ENCODE measurements at places on chromosomes 2 and 18. TPM values are rescaled to one million over a fixed set of nuclear protein-coding genes. Genes with fewer than 3 reads are reported as not detected.

DNA sequence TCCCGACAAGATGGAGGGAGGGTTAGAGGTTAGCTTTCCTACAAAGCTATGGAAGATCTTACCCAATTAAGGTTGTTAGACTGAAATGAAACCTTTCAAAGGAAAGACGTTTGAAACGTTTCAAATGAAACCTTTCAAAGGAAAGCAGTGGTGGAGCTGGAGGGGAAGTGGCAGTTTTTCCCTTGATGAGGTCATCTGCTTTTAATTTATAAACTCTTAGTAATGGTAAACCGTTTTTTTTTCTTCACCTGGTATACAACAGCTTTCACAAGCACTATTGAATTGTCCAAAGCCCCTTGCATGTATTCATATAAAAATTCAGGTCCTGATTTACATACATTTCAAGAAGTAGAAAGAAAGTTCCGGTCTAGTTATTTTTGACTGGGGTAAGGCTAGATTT is 7.4 kb downstream of the PMAIP1 start:
- DNase-seq: no peak

DNA sequence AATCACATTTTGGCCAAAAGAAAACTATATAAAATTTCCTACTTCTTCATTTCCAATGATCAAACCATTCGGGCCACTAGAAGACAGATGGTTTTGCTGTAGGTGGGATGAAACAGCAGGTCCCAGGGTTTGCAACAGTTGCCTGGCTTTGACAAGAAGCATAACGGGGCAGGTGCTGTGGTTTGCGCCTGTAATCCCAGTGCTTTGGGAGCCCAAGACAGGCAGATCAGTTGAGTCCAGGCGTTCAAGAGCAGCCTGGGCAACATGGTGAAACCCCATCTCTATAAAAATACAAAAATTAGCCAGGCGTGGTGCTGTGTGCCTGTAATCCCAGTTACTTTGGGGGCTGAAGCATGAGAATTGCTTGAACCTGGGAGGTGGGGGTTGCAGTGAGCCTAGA is 81.4 kb upstream of the XPO1 start:
- DNase-seq: no peak

DNA sequence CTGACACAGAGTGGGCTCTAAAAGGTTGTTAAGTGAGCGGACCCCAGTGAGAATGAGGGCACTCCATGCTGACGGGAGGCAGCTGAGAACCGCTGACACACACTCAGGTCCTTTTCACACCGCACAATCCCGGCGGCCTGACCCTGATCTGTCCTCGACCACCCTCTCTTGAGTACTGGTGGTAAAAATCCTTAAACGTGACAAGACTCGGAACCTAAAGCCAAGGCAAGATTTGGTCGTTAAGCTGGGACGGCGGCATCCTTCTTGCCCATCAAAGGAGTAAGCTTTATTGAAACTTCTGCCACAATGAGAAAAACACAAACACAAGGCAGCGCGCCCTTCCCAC is 569 bp downstream of the TMX3 start:
- no peak for DNase-seq

GRCh38 chr2:238586931-238587775 is 160.4 kb downstream of the ASB1 start:
- no peak for DNase-seq

GRCh38 chr2:216897561-216898203 is 37.8 kb upstream of the TNP1 start:
- DNase-seq: no peak

- DNase-seq: no peak
Measured at GRCh38 chr18:33210575-33211189, 229.8 kb downstream of the CCDC178 start.

Gene DYNAP
- not detected for polyA plus RNA-seq

- DNase-seq: peak; percentile 30
Measured at GRCh38 chr2:37688771-37689468, 17.5 kb upstream of the CDC42EP3 start.

- no peak for DNase-seq
Measured at GRCh38 chr2:235734168-235734567, 240.3 kb downstream of the AGAP1 start.

DNA sequence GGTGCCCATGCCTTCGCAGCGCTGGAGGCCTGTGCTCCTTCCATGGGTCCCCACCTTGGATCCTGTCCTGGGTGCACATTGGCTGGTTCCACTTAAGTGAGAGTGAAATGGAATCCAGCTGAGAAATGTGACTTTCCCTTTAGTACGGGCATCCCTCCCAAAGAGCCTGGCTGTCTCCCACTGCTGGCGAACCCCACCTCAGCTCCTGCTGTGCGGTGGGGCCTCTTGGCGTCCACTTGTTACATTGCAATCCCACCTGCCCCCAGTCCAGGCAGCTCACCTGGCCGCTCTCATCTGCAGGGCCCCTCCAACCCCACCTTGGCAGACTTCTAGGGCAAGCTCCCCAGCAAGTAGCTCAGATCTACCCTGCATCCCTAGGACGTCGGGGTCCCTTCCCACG is 35.5 kb upstream of the GNAL start:
- DNase-seq: no peak

Gene DAW1
- 0.47 TPM for polyA plus RNA-seq

GRCh38 chr2:29056452-29056851 is 17.9 kb downstream of the PCARE start:
- no peak for DNase-seq

Gene HOXD4
- polyA plus RNA-seq: 0.10 TPM

DNA sequence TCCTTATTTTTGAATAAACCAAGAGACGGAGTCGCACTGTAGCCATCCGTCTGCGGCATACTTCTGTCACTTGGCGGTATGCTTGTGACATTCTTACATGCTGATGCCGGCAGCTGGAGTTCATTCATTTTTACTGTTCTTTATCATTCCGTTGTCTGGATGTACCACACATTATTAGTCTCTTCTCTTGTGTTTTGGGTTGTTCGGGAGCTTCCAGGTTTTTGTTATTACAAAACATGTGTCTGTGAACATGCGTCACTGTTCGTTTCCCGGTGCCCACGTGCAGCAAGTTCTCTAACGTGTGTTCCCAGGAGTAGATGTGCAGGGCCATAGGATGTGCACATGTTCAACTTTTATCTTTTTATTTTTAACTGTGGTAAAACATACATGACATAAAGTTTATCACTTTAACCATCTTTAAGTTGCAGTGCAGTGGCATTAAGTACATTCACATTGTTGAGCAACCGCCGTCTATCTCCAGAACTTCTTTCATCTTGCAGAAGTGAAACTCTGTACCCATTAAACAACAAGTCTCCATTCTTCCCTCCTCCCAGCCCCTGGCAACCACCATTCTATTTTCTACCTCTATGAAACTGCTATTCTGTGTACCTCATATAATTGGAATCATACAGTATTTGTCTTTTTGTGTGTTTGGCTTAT is 40.1 kb downstream of the MTCL1 start:
- DNase-seq: no peak

- DNase-seq: no peak
Measured at GRCh38 chr2:167151894-167152293, 263.6 kb downstream of the XIRP2 start.

GRCh38 chr18:75456199-75456631 is 28.7 kb upstream of the SMIM21 start:
- no peak for DNase-seq

- no peak for DNase-seq
Measured at GRCh38 chr2:116490511-116491145, 1323.9 kb upstream of the DDX18 start.

DNA sequence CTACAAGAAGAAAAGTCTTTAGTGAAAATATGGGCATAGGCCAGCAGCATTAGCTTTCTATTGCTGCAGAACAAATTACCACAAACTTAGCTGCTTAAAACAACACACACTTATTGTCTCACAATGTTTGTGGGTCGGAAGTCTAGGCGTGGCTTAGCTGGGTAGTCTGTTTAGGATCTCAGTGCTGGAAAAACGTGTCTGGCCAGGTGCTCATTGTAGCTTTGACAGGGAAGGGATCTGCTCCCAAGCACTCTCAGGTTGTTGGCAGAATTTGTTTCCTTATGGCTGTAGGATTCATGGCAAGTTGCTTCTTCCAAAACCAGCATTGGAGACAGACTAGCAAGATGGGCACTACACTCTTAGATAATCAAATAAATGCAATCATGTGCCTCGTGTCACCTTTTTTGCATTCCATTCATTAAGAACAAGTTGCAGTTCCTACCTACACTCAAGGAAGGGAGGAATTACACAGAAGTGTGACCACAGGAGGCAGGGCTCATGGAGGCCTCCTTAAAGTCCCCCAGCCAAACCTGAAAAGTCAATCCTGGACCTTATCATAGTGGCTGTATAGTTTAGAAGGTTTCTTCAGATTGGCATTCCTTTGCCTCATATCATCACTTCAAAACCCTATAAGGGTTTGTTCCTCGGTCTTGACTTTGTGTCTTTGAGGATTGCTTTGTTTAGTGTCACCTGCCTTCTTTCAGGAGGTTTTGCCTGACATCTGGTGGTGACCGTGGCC is 17.3 kb downstream of the MRPL30 start:
- no peak for DNase-seq

- no peak for DNase-seq
Measured at GRCh38 chr18:46408334-46408987, 248.6 kb downstream of the LOXHD1 start.

DNA sequence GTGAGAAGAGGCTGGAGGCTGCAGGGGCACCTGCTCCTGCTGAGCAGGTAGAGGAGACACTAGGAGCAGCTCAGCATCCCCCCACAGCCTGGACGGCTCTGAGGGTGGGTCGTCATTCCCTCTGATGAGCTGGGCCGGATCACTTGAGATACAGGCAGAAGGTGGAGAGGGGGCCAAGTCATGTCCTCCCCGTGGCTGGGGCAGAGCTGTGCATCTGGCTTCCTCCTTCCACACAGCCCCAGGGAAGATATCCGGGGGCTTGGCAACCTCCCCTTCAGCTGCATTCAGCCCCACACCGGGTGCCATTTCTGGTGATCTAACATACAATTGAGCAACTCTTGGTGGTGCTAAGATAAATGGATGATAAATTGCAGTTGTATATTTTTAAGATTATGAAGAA is 236.9 kb downstream of the LDLRAD4 start:
- no peak for DNase-seq

DNA sequence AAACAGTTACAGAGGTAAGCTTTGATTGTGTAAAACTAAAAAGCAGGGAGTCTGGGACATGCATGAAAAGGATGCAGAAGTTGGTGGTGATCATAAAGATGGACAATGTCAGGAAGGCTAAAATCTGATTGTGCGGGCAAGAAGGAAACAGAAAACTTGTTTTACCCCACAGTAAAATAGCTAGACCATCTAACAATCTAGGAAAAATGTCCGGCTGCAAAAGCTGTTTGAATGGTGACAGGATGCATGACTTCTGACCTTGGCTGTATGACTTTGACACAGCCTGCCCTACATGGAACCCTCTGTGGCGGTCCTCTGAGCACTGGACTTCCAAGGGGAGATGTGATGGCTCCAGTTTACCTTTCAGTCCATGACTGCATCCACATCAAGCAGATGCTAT is 93.6 kb downstream of the RAPH1 start:
- no peak for DNase-seq

DNA sequence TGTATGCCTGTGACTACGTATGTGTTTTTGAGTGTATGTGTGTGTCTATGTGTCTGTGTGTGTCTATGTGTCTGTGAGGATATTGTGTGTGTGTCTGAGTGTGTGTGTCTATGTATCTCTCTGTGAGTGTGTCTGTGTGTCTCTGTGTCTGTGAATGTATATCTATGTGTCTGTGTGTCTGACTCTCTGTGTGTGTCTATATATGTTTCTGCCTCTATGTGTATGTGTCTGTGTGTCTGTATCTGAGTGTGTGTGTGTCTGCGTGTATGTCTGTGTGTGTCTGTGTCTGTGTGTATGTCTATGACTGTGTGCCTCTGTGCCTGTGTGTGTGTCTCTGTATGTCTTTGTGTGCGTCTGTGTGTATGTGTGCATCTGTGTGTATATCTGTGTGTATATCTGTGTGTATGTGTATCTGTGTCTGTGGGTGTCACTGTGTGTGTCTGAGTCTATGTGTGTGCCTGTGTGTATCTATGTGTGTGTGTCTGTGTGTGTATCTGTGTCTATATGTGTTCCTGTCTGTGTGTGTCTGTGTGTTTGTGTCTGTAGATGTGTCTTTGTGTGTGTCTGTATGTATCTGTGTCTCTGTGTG is 172.7 kb downstream of the MYCN start:
- no peak for DNase-seq

Gene PSMA8
- polyA plus RNA-seq: not detected

GRCh38 chr2:79824086-79824786 is 311.4 kb downstream of the CTNNA2 start:
- no peak for DNase-seq

DNA sequence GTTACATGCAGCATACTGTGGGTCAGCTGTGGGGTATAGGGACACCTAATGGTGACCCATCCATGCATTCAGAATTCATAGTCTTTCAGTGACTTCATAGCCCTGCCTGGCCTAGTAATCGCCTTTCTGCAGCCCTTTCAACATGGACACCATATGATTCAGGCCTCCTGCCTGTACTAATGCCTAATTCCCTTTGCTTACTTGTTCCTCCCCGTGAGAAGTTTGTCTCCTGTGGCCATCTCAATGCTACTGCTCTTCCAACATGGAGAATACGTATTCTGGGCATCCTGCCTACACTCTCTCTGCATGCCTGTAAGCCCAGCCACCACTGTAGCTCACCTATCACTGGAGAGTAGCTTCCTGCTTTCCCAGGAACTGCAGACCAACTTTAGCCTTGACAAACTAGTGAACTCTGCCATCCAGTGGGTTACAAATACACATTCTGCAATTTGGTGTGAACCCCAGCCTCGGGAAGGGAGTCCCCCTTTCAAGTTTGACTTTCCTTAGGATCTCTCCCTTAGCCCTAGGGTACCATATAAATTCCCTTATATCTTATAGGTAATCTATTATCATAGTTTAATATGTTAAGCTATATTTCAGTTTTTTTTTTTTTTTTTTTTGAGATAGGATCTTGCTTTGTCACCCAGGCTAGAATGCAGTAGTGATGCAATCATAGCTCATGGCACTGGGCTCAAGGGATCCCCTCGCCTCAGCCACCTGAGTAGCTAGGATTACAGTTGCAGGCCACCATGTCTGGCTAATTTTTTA is 22.3 kb downstream of the M1AP start:
- no peak for DNase-seq

DNA sequence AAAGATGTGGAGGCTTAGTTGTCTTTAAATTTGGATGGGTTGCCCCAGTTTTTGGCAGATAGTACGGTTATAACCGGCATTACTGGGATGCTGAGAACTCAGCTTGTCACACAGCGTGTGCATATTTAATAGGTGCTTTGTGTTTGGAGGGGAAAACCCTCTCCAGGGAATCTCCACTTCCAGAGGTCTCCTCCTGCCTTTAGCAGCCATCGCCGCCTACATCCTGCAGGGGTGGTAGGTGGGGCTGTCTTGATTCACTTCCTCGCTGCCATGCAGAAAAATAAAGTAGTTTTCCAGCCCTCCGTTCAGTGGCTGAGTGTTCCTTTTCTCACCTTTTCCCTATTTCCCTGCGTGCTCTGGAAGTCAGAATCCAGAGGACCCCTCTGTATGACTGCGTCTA is 76.4 kb downstream of the ITGB1BP1 start:
- DNase-seq: no peak

DNA sequence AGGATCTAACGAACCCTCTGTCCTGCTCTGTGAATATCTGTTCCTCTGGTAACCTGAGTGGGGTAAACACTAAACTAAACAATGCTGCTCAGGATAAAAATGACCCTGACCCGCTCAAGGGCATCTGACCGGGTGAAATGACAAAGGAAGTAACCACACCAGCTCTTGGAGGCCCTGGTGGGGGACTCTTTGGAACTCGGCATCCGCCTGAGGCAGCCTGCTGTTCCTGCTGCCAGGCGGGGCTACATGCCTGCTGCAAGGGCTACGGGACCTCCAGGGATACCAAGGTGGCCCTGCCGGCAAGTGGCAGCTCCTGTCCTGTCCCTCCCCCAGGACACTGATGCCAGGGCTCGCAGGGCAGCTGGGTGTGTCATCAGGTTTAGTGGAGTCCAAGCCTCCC is 273.3 kb downstream of the HDAC4 start:
- DNase-seq: peak; percentile 58

Gene PROC
- not detected for polyA plus RNA-seq
